COLO829 (cell line): ENCODE measurements at places on chromosomes 16 and 17.

DNA sequence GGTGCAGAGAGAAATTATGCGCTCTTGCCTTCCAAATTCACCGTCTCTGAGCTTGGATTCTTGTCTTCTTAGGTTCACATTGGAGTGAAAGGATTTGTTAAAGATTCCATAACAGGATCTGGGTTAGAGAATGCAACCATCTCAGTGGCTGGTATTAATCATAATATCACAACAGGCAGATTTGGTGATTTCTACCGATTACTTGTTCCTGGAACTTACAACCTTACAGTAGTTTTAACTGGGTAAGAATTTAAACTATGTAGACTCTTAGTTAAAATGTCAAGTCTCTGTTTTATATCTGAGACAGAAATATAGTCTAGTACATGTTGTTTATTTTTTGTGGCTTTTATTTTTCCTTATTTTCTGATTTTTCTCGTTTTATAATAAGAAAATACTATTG, 42.9 kb downstream of the CPD start:
- no peak for DNase-seq

DNA sequence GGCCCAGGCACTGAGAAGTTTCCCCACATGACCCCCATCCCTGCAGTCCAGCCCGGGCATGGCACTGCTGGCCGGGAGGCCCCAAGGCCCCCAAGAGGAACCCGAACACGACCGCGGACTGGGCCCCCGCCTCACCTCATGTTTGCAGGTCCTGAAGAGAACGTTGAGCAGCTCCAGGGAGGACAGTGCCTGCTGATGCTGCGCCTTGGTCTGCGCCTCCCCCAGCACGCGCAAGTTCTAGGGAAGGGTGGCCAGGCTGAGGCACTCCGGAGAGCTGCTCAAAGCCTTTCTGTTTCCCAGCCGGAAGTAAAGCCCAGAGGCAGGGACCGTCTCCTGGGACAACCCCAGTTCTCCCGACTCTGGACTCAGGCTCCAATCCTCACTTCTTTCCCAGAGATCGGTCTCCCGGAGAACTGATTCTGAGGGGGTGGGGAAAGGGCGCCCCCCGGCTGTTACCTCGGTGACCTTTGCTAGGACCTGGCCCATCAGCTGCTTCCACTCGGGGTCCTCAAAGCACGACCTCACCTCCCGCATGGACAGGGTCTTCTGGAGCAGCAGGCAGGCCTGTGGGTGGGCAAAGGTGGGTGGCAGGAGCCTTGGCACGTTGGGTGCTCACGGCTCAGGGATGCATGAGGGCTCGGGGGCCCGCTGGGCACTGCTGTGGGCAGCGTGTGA, 13.7 kb downstream of the MYBBP1A start:
- no peak for DNase-seq

DNA sequence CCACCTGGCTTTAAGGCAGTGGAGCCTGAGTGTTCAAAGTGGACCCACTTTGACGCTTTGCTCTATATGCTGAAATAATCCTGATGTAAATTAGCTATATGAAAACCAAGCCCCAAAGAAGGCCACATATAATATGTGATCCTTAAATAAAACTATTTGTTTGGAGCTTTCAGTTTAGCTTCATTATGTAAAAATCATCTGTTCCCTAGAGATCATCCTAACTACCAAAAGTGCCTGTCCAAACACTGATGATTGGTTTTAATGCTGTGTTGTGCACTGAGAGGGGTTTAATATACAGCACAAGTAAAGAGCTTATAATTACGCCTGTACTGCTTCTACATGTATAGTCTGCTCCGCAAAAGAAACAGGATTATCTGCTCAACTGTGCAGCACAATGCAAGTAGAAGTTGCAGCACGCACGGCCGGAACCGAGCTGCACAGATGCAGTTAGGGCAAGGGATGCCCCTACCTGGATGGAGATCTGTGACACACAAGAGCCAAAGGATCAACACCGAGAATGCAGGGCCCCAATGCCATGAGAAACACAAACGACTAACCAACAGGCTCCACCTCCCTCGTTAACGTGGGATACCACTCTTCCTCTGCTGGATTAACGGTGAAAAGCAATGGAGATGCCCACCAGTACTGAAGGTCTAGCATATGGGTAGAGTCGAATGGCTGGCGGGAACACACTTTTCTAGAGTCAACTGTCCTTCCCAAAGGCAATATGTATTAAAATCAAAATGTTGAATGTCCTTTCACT, 20.5 kb downstream of the USP7 start:
- DNase-seq = no peak

- no peak for DNase-seq
These were observed 3.1 kb upstream of the GSE1 start for GRCh38 chr16:85610059-85610445.

DNA sequence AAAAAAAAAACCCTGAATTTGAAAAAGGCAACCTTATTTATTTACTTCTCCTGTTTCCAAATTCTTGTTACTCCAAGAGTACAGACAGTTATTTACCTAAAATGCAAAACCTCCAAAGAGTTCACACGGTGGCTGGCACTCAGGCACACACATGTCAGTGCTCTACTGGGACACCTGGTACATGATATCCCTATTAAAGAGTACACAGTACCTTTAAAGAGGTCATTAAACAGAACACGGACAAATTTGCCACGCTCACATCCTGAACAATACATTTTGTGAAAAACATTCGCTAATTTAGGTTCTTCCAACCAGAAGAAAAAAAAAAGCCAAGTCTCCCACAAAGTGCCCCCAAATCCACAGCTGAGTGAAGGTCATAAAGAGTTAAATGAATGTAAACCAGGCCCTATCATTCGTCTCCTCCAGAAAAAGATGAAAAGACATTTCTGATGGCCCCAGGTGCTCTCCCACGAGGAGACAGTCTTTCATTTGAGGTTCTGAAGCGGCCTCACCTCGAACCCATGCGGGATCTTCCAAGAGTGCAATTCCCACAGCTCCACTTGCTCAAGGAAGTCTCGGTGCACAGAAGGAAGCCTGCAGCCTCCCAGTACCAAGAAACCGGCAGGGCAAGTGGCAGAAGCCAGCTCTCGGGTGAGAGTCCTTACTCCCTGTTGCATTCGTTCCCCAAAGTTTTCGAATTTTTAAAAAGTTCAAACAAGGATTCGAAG, 993 bp downstream of the ERN1 start:
- no peak for DNase-seq
